ENCODE measurements at places on chromosomes 1 and 21. TPM values are rescaled to one million over a fixed set of nuclear protein-coding genes. Genes with fewer than 3 reads are reported as not detected.

The HOOK1 gene
- not detected for total RNA-seq

The CD164L2 gene
- not detected for total RNA-seq

The KRTAP24-1 gene
- total RNA-seq = not detected

The KLHDC7A gene
- not detected for total RNA-seq

The SCMH1 gene
- total RNA-seq = 28.2 TPM

The RAVER2 gene
- 5.8 TPM for total RNA-seq

The PER3 gene
- total RNA-seq = 2.5 TPM

The SLFNL1 gene
- not detected for total RNA-seq

The CD84 gene
- total RNA-seq = not detected

The SELENBP1 gene
- 49.6 TPM for total RNA-seq

The OR2L2 gene
- total RNA-seq = not detected

The PCSK9 gene
- 30.1 TPM for total RNA-seq

The S100A12 gene
- not detected for total RNA-seq

The SERPINC1 gene
- not detected for total RNA-seq

The SFN gene
- 0.29 TPM for total RNA-seq

The S100B gene
- total RNA-seq = not detected
